Urothelium cell line (cell line): ENCODE measurements at places on chromosomes 2 and 18.
A peak's percentile ranks its signal among the peaks of the same experiment; 100 is the strongest.

GRCh38 chr2:101830555-101830954, 133.0 kb downstream of the MAP4K4 start:
- no peak for DNase-seq

DNA sequence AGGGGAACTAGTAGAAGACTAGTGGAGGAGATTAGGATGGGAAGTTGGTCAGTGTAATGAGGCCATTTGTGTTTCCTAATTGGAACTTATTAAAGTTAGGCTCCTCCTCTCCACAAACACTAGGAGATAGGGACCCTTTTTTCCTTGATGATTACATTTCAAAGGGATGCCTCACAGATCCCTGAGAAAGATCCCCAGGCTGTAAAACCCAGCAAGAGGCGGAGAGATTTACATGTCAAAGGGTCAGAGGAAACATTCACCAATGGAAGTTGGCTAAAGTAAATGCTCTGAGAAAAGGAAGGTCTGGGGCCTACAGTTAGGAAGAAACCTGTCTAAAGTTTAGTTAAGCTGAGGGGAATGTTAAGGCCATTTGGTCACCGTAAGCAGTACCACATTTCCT, 1.4 kb upstream of the CCDC85A start:
- no peak for DNase-seq

GRCh38 chr18:73201940-73202339, 334.2 kb upstream of the NETO1 start:
- peak; percentile 1 for DNase-seq

DNA sequence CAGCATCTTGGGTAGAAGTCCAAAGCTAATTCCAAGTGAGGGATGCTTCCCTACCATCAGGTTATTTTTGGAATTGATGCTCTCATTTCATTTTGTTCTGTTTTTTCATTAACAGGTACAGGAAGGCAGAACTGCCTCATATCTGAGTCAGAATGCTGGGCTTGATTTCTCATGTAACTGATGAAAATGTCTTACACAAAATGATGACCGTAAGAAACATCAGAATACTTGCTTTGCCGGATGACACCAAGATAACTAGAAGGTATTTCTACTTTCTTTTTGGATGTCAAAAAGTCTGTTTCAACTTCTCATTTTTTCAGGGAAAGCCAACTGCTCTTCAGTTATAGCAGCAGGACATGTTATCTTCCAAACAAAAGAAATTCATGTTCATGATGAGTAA, 62.6 kb downstream of the ETAA1 start:
- no peak for DNase-seq

DNA sequence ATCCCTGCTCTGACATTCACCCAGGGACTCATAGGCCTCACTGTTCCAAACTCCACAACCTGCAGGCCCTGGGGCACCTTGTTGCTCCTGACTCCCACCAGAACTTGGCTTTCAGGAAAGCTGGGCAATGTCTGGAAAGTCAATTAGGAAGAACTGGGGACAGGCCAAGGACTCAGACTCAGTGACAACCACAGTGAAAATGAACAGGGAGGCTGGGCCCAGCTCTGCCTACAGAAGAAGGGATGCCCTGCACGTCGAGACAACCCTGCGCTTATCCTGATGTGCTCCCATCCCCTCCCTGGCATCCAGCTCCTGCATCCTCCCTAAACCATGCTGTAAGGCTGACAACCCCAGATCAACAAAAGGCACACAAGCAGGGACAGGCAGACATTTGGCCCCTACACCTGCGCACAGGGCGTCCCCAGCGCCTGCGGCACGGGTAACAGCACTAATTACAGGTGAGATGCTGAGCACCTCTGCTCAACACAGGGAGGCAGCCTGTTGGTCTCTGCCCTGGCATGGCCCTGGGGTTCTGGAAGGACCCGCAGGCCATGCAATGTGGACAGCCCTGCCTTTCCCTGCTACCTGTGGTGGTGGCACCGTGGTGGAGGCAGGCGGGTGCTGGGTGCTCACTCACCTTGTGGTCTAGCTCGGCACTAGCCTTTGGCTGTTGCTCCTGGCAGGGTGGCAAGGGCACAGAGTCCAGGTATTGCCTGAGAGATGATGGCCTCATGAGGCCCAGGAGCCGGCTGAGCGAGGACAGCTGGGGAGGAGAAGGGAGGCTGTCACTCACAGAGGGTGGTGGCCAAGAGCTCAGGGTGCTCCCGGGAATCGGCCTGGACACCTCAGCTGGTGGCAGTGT, 23.6 kb upstream of the SEMA4C start:
- DNase-seq, result no peak

DNA sequence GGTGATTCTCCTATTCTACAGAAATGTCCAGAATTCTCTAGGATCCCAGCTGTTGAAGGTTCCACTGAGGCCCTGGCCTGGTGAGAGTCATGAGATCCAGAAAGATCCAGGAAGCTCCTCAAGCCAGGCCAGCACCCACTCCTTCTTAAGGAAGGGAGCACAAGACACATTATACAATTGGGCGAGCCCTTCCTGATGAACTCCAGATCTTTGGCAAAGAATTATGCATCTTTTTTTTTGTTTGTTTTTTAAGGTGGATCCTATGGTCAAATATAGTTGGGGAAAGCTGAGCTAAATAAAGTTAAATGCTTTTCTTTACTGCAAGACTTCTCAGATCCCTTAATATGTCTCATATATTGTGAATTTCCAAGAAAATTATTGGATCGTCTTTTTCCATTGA, 37.0 kb upstream of the LOXHD1 start:
- DNase-seq, result no peak

- DNase-seq, result no peak
These were observed 5.5 kb downstream of the ASAP2 start for GRCh38 chr2:9212010-9212635.

GRCh38 chr2:217933617-217933993, 69.2 kb downstream of the TNS1 start:
- DNase-seq, result no peak

- DNase-seq, result peak; percentile 44
These were observed 836.5 kb upstream of the ID2 start for GRCh38 chr2:7845332-7845731.

GRCh38 chr2:37653093-37653492, 18.3 kb downstream of the CDC42EP3 start:
- DNase-seq, result no peak

DNA sequence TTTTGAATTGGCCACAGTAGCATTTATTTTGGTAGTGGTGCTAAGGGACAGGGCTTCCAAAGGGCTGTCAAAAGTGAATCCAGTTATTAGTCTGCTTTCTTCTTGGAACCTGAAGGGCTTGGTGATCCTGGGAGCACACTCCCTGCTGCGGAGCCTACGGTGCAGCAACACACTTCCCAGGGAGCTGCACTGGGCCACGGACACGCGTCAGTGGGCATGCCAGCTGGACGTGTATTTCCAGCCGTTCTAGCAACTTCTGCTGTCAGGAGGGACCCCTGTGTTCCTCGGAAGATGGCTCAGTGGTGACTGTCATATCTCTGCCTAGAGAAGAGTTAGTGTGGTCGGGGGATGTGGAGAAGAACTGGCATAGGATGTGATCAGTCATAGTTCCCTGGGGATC, 204.6 kb downstream of the SOCS6 start:
- DNase-seq, result no peak

GRCh38 chr2:129443235-129443864, 536.1 kb upstream of the RAB6C start:
- DNase-seq, result peak; percentile 37

DNA sequence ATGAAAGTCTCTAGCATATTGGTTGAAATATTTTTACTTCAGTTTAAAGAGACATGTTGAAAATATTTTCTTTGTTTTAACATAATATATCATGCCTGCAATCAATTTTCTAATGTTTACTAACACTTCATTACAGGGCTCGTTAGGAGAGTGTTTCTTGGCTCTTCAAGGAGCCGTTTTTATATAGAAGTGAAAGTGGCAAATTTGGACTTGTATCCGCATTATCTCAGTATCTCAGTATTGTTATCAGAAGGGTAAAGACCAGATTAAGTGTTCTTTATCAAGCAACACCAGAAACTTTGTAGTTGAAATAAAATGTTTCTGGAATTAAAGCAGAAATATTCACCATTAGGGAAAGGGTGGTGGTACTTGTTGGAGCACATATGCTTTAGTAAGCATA, 97.8 kb downstream of the BABAM2 start:
- no peak for DNase-seq

DNA sequence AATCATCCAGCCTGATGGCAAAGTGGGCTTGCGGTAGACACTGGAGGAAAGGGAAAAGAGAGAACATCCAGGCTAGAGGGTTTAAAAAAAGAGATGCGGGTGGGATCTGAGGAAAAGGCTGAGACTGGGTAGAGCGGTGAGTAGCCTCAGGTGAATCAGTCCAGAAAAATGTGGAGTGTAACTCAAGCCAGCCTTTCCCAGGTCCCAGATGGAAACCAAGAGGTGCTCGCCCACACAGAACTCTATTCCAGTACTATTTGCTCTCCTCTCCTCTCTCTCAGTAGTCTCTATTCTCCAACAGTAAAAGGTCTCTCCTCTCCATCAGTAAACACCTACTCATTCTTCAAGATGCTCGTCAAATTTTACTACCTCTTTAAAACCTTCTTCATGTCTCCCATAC, 38.3 kb upstream of the NRP2 start:
- DNase-seq, result peak; percentile 63

GRCh38 chr18:78505851-78506461, 473.7 kb upstream of the SALL3 start:
- no peak for DNase-seq

- peak; percentile 66 for DNase-seq
These were observed 19.2 kb downstream of the E2F6 start for GRCh38 chr2:11446733-11447248.

DNA sequence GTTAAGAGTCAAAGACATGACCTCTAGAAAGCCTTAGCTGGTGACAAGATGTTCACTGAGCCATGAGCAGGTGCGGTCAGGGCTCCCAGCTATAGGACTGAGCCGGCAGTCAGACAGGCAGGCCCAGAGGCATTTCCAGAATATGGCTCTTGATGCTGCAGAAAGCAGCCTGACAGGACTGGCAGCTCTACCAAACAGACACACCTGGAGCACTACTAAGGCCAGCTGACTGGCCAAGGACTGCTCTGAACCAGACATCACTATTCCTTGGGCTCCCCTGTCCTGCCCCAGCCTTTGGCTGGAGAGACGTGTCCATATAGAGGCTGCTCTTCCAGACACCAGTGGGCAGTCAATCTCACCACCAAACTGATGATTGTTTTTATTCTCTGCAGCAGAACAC, 98.8 kb downstream of the RIF1 start:
- no peak for DNase-seq

GRCh38 chr18:38789141-38789540, 1223.5 kb upstream of the CELF4 start:
- DNase-seq, result no peak

DNA sequence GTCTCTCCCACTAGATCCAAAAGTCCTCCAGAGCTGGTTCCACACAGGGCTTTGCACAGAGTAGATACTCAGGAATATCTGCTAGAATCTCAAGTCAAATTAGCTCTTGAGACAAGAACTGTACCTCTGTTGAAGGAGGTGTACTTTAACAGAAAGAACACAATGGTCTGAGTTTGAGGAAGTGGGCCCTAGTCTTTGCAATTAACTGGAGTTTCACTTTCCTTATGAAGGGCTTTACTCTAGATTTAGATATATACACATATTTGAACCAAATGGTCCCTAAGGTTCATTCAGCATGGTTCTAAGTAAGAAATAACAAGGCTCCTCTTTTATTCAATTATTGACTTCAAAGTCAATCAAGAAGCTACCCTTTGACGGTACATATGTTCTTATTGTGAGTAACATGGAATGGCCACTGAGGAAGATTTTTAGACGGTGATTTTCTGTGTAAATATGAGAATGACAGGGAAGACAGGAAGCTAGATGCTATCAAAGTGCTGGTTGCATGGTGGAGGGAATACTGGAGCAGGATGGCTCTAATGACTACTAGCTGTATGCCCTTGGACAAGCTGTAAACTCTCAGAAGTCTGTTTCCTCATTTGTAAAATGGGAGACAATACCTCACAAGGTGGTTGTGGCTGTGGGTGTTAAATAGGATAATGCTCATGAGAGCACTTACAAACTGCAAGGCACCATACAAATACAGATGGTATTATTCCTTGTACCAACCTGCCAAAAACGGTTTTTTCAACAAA, 73.5 kb upstream of the SERTAD2 start:
- DNase-seq, result no peak

DNA sequence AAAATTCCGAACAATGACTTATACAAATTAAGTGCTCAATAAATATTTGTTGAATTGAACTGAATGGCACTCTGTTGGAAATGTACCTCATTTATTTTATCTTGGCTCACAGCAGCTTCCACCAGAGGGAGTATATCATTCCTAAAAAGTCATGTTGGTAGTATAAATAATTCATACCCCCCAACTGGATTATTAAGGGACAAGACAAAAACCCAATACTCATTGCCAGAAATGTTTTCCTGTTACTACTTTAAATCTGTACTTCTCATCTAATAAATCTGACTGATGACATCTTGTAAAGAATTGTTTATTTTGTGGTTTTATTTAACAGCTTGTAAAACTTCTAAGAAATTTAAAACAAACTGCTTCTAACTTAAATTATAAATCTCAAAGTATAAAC, 163.9 kb downstream of the CDH2 start:
- no peak for DNase-seq

- DNase-seq, result no peak
These were observed 98.2 kb downstream of the SOCS6 start for GRCh38 chr18:70387027-70387426.

- no peak for DNase-seq
These were observed 69.4 kb downstream of the CABLES1 start for GRCh38 chr18:23204589-23205235.

- no peak for DNase-seq
These were observed 145.7 kb downstream of the ZEB2 start for GRCh38 chr2:144374163-144374661.

DNA sequence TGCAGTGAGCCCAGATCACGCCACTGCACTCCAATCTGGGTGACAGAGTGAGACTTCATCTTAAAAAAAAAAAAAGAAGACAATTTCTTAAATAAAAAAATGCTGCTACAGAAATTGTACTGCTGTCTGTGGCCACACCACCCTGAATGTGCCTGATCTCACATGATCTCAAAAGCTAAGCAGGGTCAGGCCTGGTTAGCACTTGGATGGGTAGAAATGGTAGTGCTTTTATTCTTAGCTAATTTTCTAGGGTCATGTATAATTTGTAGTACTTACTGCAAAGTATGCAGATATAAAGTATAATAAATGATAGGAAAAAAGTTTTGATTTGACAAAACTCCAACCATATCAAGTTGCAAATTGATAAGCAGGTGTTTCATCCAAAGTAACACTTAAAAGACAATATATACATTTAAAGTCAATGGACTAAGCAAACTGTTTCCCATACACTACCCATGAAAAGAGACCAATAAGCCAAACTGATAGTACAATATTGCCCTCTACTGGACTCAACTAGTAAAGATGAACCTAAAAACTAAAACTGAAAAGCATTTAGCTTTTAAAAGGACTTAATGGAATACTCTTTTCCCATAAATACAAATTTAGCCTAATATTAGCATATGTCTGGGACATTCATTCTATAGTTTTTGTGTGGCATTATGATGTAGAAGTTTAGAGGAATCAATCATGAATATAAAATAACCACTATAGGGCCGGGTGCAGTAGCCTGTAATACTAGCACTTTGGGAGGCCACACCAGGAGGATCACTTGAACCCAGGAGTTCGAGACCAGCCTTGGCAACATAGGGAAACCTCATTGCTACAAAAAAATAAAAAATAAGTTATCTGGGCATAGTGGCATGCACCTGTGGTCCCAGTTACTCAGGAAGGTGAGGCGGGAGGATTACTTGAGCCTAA, 18.6 kb upstream of the PEX13 start:
- DNase-seq, result peak; percentile 45
